ENCODE measurements at places on chromosomes 2 and 18.

DNA sequence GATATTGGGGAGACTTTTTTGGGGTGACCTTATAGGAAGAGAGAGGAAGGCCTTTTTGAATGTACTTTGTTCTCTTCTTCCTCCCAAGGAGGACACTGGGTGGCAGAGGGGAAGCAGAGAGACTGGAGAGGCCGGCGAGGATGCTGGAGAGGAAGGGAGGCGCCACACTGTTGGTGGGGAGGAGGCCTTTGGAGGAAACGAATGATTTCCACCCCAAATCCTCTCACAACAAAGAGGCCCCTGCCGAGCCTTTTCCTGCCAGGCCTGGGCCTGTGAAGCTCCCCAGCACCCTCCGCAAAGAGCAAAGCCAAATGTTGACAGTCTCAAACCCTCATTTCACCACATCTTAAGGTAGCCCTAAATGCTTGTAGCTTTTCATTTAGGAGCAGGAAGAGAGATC is 59.0 kb upstream of the UPP2 start:
- no peak for DNase-seq

GRCh38 chr2:134312482-134312881 is 58.6 kb downstream of the MGAT5 start:
- DNase-seq: no peak

DNA sequence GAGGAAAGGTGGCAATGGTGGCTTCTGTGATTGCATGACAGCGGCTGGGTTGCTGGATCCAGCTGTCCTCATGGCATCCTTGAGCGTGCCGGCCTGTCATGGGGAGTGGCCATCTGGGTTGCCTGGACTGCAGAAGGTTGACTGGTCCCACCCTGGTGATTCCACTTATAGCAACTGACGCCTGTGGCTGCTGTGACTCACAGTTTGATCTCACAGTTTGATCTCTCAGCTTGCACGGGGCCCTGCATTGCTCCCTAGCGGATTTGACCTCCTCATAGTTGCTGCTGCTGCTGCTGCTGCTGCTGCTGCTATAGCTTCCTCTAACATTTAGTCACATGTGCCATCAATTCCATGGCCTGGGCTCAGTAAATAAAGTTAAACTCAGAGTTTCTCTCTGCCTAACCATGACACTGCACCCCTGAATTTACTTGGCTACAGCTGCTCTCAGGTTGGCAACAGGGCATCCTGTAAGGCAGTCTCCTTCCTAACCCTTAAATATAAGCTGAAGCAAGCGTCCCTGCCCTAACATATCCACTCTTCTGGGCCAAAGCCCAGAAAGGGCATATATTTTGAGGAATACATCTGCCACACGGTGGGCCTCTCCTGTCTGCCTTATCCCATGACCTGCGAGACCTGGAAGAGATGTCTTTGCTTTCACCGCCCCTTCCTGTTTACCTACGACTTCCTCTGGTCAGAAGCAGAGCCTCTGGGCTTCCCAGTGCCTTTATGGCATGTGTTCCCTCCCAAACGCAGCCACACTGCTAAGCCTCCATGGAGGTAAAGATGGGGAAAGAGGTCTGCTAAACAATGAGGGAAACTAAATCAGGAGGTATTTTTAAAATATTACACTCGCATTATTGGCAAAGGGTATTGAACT is 37.8 kb upstream of the CCDC150 start:
- DNase-seq: no peak

- no peak for DNase-seq
Measured at GRCh38 chr2:149258531-149258930, 71.9 kb upstream of the LYPD6 start.

- no peak for DNase-seq
Measured at GRCh38 chr18:7855671-7856070, 288.6 kb downstream of the PTPRM start.

GRCh38 chr18:9734189-9734588 is 26.1 kb downstream of the RAB31 start:
- DNase-seq: no peak

DNA sequence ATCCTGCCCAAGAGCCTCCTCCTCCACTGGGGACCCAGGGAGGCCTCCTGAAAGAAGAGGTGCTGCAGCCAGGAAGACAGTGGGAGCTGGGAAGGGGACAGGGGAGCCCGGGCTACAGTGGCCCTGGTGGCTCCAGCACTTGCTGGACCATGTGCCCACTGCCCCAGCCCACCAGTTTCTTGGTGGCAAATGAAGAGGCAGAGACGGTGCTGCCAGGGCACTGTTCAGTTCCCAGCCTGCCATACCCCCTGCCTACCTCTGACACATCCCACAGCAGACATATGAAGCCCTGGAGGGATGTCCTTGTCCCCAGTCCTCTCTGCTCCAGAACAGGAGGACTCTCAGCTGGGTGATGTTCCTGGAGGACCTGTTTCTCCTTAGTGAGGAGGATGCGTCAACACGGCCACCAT is 3.7 kb downstream of the RAMP1 start:
- no peak for DNase-seq

DNA sequence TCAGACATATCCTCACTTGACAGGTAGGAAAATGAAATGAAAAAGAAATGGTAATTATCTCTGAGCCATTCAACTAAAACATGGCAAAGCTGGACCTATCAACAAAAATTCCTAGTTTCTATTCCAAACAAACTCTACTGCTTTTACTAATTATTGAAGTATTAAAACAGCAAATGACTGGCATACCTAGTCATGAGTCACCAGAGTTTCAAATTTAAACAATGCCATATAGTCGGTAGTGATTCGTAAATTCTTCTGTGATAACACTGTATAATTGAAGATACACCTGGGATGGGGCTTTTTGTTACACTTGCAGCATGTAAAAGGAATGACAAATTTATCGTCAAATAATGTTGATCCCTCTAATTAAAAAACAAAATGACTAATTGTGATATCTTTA is 153.1 kb upstream of the THUMPD2 start:
- no peak for DNase-seq

DNA sequence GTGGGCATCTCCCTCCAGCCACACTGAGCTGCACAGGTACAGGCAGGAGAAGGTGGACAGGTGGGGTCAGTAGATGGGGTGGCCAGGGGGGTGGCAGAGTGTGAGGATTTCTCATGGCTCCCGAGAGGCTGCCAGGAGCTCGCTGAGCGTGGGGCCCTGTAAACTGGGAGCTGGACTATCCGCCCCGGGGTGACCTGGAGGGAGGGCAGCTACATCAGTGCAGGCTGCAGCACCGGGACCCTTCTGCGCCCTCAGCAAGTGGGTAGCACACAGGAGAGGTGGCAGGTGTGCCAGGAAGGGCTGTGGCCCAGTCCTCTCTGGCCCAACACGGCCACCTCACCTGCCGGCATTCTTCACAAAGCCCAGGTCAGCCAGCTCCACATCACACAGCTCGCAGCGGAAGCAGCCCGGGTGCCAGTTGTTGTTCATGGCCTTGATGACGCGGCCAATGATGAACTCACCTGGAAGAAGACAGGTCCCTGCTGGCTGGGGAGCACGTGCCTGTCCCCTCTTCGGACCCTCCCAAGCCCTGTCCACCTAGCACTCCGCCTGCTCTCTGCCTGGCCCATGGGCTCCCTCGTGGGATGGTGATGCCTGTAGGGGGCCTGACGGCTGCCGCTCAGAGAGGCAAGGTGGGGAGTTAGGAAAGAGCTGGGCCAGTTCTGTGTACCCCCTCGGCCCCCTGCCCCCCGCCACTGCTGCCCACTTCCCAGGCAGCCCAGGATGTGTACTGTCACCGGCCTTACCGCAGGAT is 8.3 kb downstream of the GPR17 start:
- no peak for DNase-seq

DNA sequence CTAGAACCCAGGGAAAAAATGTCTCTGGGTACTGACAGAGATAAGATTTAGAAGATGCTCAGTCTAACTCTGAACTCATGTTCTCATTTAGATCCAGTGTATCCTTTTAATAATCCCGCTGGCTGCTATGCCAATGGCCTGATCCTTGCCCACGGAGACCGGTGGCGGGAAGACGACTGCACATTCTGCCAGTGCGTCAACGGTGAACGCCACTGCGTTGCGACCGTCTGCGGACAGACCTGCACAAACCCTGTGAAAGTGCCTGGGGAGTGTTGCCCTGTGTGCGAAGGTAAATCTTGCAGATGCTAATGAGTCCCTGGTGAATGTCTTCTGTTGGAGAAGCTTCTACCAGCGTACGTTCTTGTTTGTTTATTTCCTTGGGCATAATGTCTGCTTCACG is 118.6 kb downstream of the FEZ2 start:
- no peak for DNase-seq

DNA sequence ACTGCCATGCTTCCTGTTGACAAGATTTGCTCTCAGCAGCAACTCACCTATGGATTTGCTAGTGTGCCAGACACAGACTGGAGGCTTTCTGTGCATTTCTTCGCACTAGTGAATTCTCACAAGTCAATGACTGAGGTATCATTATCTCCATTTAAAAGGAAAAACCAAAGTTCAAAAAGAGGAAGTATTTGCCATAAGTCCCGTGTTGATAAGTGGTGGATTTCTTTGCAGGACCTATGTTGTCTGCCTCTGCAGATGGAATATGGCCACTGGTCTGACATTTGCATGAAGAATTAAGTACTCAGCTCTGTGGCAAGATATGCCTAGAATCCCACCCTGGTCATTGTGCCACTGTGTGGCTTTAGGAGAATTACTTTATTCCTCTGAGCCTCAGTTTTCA is 299.6 kb downstream of the PAX3 start:
- no peak for DNase-seq

GRCh38 chr18:34128436-34128835 is 96.3 kb downstream of the NOL4 start:
- DNase-seq: no peak

Data from testis (tissue), 5 donors.